ENCODE measurements at places on chromosomes 12 and 14. TPM values are rescaled to one million over a fixed set of nuclear protein-coding genes. Genes with fewer than 3 reads are reported as not detected.

DNA sequence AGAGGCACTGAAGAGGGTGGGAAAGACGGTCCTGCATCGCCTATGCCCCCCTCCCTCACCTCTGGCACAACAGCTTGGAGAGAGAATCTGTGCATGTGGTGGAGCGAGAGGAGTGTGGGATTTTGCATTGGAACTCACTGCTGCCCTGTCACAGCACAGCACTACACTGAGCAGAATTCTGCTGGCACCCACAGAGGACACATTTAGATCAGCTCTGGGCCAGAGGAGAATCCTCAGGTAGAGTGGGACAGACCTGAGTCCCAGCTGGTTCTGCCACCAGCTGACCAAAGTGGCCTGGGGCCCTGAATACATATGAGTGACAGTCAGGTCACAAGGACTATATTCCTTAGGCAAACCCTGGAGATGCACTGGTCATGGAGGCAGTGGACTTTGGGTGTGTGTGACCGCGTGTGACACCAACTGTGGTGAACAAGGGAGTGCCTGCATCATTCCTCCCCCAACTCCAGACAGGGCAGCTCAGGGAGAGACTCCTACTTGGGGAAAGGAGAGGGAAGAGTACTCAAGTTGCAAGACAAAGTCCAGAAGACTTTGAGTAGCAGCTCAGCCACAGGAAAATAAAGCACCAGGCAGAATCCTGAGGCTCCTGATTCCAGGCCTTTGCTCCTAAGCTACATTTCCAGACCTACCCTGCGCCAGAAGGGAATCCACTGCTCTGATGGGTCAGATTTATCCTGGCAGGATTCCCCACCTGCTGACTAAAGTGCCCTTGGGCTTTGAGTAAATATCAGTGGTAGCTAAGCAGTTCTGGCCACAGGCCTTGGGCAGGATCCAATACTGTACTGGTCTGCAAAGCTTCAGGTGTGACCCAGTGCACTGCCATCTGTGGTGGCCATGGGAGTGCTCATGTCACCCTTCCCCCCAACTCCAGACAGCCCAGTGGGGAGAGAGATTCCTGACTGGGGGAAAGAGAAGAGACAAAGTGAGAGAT, 10.6 kb upstream of the ACOT1 start:
- H3K4me3 ChIP-seq = no peak overlapping the region
- no peaks in the 10 kb centered on the region for H3K27me3 ChIP-seq
- H3K36me3 ChIP-seq = no peaks in the 10 kb centered on the region
- peak overlapping the region; percentile 81 for H3K27ac ChIP-seq
- peak; percentile 90 for DNase-seq

DNA sequence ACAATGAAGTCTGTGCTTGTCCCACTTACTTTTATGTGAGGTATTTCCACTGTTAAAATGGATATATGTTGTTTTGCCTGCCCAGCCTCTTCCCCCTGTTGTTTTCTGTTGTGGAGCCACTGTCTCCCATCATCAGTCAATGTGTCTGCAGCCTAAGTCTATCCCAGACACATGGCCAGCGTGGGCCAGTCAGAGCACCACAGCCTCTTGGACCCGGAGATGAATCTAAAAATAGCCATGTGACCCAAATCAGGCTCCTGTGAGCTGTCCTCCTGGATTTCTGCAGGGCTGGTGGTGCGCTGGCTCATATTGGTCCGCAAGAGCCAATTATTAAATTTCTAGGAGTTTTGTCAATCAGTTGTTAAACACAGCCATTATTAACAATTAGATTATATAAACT, 44.0 kb upstream of the PRICKLE1 start:
- H3K36me3 ChIP-seq = no peaks in the 10 kb centered on the region
- H3K27me3 ChIP-seq = no peaks in the 10 kb centered on the region
- no peaks in the 10 kb centered on the region for H3K4me1 ChIP-seq
- DNase-seq = no peak
- no peak overlapping the region for H3K4me3 ChIP-seq

DNA sequence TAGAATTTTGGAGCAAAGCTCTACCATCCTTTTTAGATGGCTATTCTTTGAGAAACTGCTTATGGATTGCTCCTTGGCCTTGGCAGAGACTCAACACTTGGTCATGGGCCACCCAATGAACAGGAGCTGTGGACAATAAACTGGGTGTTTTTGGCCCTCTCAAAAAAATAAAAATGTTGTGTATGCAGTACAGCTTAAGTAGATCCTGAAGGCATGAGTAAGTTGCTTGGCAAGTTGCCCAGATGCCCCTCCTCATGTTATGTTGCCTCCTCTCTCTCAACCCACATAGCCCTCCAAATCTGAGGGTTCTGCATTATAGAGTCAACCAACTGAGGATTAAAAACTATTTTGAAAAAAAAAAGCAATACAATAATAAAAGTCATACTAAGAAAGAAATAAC, 124.9 kb downstream of the ATP23 start:
- no peak overlapping the region for H3K4me3 ChIP-seq
- no peak overlapping the region for H3K27ac ChIP-seq
- no peak for DNase-seq
- no peaks in the 10 kb centered on the region for H3K27me3 ChIP-seq
- H3K36me3 ChIP-seq = no peaks in the 10 kb centered on the region

DNA sequence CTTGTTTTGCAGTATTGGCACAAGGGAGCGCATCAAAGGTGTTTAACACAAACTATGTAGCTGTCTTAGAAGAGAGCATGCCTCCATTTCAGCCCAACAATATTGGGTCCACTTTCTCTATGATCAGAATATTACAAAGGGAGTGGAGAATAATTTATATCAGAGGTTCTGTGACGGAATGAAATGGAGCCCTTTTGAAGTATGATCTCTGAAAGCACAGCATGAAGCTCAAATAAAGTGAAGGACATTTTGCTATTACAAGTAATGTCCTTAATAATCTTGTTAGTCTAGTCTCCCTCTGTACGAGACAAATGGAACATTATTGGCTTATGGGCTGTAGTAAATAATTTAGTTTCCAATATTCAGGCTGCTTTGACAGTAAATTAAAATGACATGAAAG, 302.7 kb downstream of the NPAS3 start:
- no peaks in the 10 kb centered on the region for H3K27me3 ChIP-seq
- no peak overlapping the region for H3K27ac ChIP-seq

DNA sequence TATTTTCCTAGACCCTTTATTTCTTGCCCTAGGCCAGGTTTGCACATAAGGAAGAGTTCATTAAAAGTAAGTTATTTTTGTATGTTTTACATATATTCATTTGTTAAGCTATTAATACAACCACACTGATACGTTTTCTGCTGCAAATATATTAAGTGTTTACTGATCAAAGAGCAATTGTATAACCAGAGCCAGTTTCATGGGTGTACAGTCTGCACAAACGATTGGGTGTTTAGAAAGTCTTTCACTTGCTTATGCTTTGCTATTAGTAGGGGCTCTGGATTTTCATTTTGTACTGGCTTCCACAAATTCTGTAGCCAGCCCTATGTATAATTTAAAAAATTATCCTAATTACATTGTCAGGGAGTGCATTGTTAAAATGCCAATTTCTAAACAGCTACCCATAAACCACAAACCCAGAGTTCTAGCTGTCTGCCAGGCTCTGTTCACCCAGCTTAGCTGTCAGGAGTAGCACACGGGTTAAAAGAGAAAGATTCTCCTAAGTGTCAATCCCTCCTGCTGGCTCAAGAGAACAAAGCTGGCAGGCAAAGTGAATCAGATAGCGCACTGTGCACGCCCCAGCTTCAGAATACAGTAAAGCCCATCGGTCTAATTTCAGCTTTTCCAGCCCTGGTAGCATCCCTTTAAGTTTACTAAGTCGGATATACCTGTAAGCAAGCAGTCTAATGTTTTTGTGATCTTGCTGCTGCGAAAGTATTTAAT, 151.0 kb upstream of the LMO3 start:
- no peak overlapping the region for H3K4me3 ChIP-seq
- H3K27me3 ChIP-seq = no peaks in the 10 kb centered on the region
- no peaks in the 10 kb centered on the region for H3K4me1 ChIP-seq
- no peak for DNase-seq
- H3K27ac ChIP-seq = no peak overlapping the region
- H3K36me3 ChIP-seq = no peaks in the 10 kb centered on the region

The IGFBP6 gene
- 337 TPM for polyA plus RNA-seq

GRCh38 chr12:76810671-76811419, 46.9 kb downstream of the ZDHHC17 start:
- no peak overlapping the region for H3K27ac ChIP-seq
- no peaks in the 10 kb centered on the region for H3K27me3 ChIP-seq
- DNase-seq = no peak
- no peak overlapping the region for H3K4me3 ChIP-seq

DNA sequence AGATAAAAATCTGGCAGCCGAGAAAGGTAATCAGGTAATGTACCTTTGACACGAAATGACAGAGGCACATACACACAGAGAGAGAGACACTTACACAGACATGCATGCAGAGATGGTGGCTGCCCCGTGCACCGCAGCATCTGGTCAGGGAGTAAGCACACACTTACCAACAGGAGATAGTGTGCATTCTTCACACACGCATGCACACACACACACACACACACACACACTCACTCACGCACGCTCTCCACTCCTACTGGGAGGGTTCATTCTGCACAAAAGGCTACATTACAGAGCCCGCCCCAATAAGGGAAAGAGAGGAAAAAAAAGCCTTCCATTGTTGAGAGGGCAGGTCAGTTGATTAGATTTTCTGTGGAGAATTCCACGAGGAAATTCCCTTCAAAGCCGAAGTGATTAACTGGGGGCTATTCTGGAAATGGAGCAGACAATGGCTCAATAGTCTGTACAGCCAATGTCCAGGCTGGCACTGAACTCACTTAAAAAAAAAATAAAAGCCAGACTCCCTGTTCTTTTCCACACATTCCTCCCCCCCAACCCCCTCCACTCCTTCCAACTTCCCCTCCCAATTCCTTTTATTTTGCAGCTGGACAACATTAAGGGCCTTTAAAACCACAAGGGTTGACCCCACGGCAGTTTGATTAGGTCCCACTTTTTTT, 1.4 kb upstream of the SOX5 start:
- H3K4me3 ChIP-seq = no peak overlapping the region
- no peak for DNase-seq
- no peaks in the 10 kb centered on the region for H3K4me1 ChIP-seq

GRCh38 chr14:77808250-77808649, 8.3 kb downstream of the ADCK1 start:
- no peaks in the 10 kb centered on the region for H3K36me3 ChIP-seq
- H3K27ac ChIP-seq = no peak overlapping the region
- no peaks in the 10 kb centered on the region for H3K4me1 ChIP-seq
- no peak for DNase-seq
- no peaks in the 10 kb centered on the region for H3K27me3 ChIP-seq

DNA sequence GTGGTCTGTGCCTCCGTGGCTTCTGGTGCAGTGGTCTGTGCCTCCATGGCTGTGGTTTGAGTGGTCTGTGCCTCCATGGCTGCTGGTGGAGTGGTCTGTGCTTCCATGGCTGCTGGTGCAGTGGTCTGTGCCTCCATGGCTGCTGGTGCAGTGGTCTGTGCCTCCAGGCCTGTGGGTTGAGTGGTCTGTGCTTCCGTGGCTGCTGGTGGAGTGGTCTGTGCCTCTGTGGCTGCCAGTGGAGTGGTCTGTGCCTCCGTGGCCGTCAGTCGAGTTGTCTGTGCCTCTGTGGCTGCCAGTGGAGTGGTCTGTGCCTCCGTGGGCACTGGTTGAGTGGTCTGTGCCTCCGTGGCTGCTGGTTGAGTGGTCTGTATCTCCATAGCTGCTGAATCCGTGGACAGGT, 10.1 kb downstream of the SELPLG start:
- peaks cover 8% of the 10 kb centered on the region for H3K4me1 ChIP-seq
- H3K27me3 ChIP-seq = no peaks in the 10 kb centered on the region
- H3K4me3 ChIP-seq = no peak overlapping the region
- DNase-seq = no peak

The BEGAIN gene
- polyA plus RNA-seq = 59.0 TPM

The SLCO1B1 gene
- polyA plus RNA-seq = not detected

- no peaks in the 10 kb centered on the region for H3K36me3 ChIP-seq
- no peak for DNase-seq
- no peak overlapping the region for H3K4me3 ChIP-seq
- H3K27me3 ChIP-seq = no peaks in the 10 kb centered on the region
Measured at GRCh38 chr12:82870771-82871377, 184.2 kb downstream of the TMTC2 start.

The PPP1R36 gene
- polyA plus RNA-seq = 0.90 TPM

DNA sequence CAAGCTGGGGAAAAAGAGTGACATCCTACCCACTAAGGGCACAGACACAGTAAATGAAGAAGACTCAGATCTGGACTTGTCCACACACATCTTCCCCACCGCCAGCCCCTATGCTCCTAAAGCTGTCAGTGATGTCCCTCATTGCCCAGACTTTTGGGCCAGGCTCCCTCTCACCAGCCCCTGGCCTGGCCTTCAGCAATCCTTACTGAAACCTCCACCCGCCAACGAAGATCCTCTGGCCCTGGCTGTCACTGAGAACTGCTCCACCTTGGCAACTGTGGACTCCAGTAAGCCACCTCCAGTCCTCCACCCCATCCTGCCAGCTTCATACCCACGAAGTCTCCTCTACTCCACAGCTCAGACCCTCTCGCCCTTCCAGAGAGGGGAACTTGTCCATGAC, 23.3 kb downstream of the FIGNL2 start:
- peaks cover 12% of the 10 kb centered on the region for H3K27me3 ChIP-seq
- H3K36me3 ChIP-seq = no peaks in the 10 kb centered on the region
- no peak overlapping the region for H3K4me3 ChIP-seq
- no peaks in the 10 kb centered on the region for H3K4me1 ChIP-seq

GRCh38 chr12:127582074-127582473, 684.9 kb upstream of the TMEM132C start:
- no peak for DNase-seq
- H3K27ac ChIP-seq = no peak overlapping the region
- no peaks in the 10 kb centered on the region for H3K36me3 ChIP-seq
- no peak overlapping the region for H3K4me3 ChIP-seq
- H3K4me1 ChIP-seq = no peaks in the 10 kb centered on the region

- H3K27ac ChIP-seq = no peak overlapping the region
- H3K4me3 ChIP-seq = no peak overlapping the region
- no peaks in the 10 kb centered on the region for H3K36me3 ChIP-seq
- H3K4me1 ChIP-seq = no peaks in the 10 kb centered on the region
Measured at GRCh38 chr12:31023271-31023724, 50.4 kb upstream of the DDX11 start.

The TAS2R7 gene
- polyA plus RNA-seq = not detected
